ENCODE measurements at places on chromosomes 1 and 21. TPM values are rescaled to one million over a fixed set of nuclear protein-coding genes. Genes with fewer than 3 reads are reported as not detected.
A peak's percentile ranks its signal among the peaks of the same experiment; 100 is the strongest.

DNA sequence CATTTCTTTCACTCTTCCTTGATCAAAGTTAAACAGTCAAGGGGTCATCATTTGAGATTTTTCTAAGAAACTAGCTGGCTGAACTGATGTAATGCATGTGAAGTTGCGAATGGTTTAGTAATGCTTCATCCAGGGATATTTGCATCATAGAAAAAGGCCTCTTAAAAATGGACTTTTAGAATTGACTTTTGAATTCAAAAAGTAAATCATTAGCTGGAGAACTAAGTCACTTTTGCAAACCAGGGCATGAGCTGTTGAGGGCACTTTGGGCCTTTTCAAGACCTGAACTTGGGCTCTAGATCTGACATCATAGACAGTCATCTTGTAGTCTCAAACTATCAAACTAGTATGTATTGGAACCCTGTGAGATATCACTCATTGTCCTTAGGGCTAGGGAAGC is 85.0 kb downstream of the GRIK1 start:
- no peak for DNase-seq

DNA sequence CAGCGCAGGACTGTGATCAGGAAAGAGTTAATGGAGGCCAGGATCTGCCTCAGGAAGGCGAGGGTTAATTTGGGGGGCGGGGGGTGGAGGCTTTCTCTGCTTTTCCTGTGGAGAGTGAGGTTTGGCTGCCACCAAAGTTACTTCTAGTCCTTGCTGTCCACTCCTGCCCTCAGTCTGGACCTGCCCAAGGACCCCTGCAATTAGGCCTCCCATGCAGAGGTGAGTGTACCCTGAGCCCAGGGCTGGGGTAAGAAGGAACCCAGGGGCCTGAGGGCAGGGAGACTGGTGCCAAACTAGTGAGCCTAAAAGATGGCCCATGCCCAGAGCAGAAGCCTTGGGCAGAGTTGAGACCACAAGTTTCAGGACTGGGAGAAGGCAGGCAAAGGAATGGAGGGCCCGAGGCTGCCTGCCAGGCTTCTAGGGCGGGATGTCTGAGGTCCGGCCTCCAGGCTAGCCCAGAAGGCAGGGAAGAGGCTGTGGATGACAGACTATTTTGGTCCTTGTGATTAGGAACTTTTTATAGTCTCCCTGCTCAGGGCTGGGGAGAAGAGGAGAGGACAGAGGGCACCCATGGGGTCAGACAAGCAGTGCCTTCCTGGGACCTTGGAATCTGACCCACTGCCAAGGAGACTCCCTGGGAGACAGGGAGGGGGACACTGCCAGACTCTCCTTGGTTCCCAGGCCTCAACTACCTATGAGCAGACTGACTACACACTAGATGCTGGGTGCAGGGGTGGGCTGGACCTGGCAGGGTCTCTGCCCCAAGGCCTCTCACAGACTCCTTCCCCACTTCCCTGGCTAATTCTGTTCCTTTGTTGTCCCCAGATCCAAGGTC is at the start of gene FAM110D:
Gene FAM110D (plus strand): TSS at position 172 of the 835 bp plus-strand sequence. CDS start 2,213 bp downstream, outside the sequence.
- DNase-seq: no peak

DNA sequence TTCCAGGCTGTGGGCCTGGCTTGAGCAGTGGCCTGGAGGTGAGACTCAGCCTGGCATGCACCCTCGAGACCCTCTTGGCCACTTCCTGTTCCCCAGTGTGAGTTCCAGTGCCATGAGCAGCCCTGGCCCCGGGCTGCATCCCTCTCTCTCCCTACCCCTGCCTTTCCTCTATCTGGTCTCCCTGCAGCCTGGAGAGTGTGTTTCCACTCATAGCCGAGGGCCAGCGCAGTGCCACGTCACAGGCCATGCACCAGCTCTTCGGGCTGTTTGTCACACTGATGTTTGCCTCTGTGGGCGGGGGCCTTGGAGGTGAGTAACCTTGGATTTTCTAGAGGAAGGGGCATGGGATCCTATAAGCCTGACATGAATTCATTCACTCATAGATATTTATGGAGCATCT is 13.6 kb downstream of the RHBG start:
- DNase-seq: no peak

GRCh38 chr1:80217377-80217986 is 1211.0 kb upstream of the ADGRL4 start:
- DNase-seq: peak; percentile 11

The MMEL1 gene
- not detected for total RNA-seq

DNA sequence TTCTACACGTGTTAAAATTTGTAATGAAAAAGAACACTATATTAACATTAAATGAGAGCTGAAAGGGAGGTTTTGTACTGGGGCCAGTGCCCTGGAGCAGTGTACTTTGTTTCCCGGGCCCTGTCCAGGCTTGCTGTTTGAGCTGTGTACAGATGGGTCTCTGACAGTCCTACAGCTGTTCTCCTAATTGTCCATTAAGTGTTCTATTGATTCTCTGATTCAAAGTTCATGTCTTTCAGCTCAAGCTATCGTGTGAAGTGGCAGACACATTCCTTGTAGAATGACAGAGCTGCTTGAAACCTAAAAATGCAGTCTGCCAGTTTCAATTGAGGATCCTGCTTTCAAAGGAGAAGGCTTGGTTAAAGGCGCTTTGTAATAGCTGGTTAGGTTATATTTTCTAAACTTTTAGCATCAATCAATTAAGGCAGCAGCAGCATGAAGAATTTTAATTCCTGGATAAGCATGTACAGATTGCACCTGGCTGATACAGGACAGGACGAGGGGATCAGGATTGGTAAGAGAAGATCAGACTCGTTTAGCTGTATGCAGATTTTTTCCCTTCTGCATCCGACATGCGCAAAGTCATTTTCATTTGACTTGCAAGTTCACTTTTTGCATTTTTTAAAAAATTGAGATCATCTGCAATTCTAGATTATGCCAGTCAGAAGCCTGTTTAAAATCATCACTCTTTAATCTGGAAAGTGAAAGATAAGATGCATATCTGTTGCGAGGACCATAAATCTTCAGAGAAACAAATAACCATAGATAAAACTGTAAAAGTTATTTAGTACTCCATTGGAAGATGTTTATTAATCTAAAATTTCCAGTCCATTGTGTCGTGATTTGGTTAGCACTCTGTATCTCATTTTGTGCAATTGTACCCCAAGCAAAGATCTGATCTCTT is 98.5 kb downstream of the ATG4C start:
- DNase-seq: no peak

DNA sequence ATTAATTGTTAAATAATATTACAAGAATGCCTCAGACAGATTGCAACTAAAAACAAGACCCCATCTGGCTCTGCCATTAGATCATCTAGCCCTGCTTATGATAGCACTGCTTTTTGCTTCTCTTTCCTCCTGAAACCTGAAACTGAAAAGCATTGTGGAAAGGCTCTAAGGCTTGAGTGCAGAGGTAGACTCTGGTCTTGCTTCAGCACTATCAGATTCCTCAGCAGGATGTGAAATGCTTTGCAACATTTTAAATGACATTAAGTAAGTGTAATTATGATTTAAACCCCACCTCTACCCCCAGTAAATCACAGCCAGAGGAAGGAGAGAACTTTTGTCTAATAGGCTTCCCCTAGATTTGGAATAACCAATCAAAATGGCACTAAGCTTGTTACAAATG is 32.9 kb downstream of the PHC2 start:
- DNase-seq: no peak
